ENCODE measurements at places on chromosomes 7 and 10.

- H3K4me3 ChIP-seq = no peak overlapping the region
- H3K36me3 ChIP-seq = no peaks in the 10 kb centered on the region
- H3K27me3 ChIP-seq = peaks cover 14% of the 10 kb centered on the region
Observed at GRCh38 chr10:70694418-70695141, 22.3 kb downstream of the ADAMTS14 start.

- H3K36me3 ChIP-seq = no peaks in the 10 kb centered on the region
- peaks cover 27% of the 10 kb centered on the region for H3K4me1 ChIP-seq
- no peak overlapping the region for H3K4me3 ChIP-seq
- no peak for DNase-seq
Observed at GRCh38 chr10:114780577-114781184, 40.9 kb upstream of the FHIP2A start.

DNA sequence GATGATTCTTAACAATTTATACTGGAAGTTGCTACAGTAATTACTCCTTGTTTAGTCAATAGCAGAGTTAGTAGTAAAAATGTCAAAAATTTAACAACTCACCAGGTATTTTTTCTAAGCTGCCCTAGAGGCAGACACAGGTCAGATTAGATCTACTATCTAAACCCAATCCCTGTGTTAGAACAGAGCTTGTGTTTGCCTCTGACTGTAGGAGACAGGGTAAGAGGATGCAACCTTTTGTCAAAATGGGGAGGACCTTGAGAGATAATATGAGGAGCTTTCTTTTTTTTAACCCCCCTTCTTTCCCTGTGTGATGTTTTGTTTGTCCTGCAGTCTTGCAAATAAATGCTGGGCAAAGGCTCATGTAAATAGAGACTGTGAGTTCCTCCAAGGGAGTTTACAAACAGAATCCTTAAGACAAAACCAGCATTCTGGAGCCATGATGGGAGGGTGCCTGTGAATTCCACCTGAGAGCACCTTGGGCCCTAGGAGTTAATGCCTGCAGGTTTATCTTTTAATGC lies 353.1 kb downstream of the GATA3 start:
- no peak for DNase-seq
- H3K4me3 ChIP-seq = no peak overlapping the region
- H3K27ac ChIP-seq = no peak overlapping the region
- H3K27me3 ChIP-seq = no peaks in the 10 kb centered on the region

- H3K27ac ChIP-seq = no peak overlapping the region
- H3K27me3 ChIP-seq = peaks cover 24% of the 10 kb centered on the region
- no peak for DNase-seq
- H3K4me1 ChIP-seq = no peaks in the 10 kb centered on the region
Observed at GRCh38 chr7:136136906-136137454, 159.8 kb upstream of the MTPN start.

DNA sequence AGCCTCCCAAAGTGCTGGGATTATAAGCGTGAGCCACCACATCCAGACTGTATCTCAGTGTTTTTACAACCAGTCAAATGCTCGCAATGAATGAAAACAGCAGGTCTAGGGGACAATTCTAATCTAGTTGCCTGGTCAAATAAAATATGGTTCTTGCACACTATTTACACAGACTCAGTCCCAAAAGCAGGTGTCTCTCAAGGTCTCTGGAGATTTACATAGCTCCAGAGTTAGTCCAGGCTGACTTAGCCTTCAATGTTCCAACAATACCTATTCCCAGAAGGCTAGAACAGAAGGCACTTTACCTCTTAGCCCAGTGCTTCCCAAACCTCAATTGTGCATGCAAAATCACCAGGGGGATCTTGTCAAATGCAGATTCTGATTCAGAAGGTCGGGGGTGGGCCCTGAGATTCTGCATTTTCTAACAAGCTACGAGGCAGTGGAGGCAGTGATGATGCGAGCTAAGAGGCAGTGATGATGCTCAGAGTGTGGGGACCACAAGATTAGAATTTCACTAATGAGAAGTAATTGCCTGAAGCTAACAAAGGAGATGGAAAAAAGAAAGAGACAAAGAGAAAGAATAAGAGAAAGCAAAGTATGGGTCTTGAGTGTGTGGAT lies 6.4 kb downstream of the KIAA1549 start:
- peaks cover 11% of the 10 kb centered on the region for H3K4me1 ChIP-seq
- H3K27me3 ChIP-seq = no peaks in the 10 kb centered on the region
- DNase-seq = no peak
- no peak overlapping the region for H3K4me3 ChIP-seq
- H3K27ac ChIP-seq = no peak overlapping the region
- no peaks in the 10 kb centered on the region for H3K36me3 ChIP-seq

DNA sequence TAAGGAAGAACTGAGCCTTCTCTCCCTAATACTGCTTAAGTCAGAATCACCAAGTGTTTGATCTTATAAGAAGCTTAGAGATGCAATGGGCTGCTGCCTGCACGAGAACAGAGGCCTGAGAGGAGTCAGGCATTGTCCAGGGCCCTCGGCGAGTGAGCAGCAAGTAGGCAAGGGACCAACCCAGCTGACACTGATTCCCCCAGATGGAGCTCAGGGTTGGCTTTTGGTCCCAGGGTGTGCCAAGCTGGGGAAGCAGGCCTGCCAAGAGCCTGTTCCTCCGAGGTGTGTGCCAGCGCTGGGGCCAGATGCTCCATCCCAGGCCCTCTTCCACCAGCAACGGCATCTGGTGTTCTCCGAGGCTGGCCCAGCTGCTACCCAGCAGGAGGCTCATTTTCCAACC lies 222.0 kb upstream of the ZMIZ1 start:
- no peaks in the 10 kb centered on the region for H3K36me3 ChIP-seq
- H3K27me3 ChIP-seq = peaks cover 7% of the 10 kb centered on the region
- no peaks in the 10 kb centered on the region for H3K4me1 ChIP-seq
- DNase-seq = no peak
- no peak overlapping the region for H3K4me3 ChIP-seq

GRCh38 chr7:151851782-151852181 lies 25.1 kb downstream of the PRKAG2 start:
- DNase-seq = no peak
- H3K27ac ChIP-seq = no peak overlapping the region
- H3K27me3 ChIP-seq = peaks cover 12% of the 10 kb centered on the region
- H3K36me3 ChIP-seq = peaks cover 4% of the 10 kb centered on the region
- H3K4me1 ChIP-seq = peaks cover 6% of the 10 kb centered on the region

DNA sequence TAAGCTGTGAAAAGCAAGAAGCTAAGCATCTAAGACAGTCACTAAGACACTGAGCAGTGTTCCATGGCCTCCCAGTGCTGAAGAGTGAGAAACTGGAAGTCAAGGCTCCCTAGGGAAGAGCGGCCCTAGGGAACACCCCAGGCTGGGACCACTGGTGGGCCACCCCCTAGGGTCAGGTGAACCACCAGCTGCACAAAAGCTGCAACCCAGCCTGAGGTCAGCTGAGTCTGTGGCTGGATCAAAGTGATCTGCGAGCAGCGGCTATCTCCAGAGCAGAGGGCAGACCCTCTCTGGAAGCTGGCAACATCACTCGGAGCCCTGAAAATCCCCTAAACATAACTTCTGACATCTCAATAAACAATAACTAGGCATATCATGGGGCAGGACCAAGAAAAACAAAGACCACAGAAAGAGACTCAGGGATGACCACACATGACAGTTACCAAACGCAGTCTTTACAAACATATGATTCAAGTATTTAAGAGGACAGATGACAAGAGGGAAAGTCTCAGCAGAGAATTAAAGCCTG lies 125.8 kb downstream of the DLG5 start:
- peaks cover 100% of the 10 kb centered on the region for H3K36me3 ChIP-seq
- DNase-seq = no peak
- H3K27me3 ChIP-seq = no peaks in the 10 kb centered on the region
- peaks cover 21% of the 10 kb centered on the region for H3K4me1 ChIP-seq

DNA sequence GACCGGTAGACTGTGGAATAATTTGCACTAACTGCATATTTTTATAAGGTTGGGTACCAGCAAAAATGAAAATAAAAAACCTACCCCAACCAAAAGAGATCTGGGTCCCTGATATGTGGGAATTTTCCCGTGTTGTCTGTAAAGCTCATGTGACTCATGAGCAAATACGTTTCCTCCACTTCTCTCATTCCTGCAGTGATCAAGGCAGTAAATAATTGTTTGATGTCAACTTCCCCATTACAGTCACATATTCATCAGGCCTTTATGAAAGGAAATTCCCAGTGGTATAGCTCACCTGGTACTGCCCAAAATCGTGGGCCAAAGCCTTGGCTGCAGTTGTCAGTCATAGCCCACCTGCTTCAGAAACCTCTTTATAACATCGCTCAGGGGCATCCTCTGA lies 166.0 kb upstream of the ANK3 start:
- no peak overlapping the region for H3K27ac ChIP-seq
- no peaks in the 10 kb centered on the region for H3K27me3 ChIP-seq
- H3K4me3 ChIP-seq = no peak overlapping the region
- H3K4me1 ChIP-seq = no peaks in the 10 kb centered on the region
- H3K36me3 ChIP-seq = no peaks in the 10 kb centered on the region

DNA sequence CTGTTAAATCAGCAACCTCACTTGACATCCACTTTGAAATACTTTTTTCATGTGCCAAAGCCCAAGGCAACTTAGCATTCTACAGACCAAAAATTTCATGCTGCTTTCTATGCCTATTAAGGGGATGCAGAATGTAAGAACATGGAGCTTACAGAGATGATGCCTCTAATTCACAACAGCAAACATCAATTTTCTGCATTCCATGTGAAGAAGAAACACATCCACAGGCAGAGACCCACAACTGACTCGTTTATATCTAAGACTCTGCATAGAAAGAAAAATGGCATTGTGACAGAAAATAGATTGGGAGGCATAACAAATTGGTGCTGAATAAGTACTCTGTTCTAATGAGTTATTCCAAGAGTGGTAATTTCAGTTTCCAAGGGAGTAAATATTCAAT lies 107.6 kb downstream of the SGMS1 start:
- H3K4me1 ChIP-seq = peaks cover 20% of the 10 kb centered on the region
- DNase-seq = no peak
- H3K36me3 ChIP-seq = peaks cover 6% of the 10 kb centered on the region

- no peak for DNase-seq
- H3K27ac ChIP-seq = no peak overlapping the region
- no peaks in the 10 kb centered on the region for H3K27me3 ChIP-seq
Observed at GRCh38 chr7:50421043-50421442, 29.1 kb downstream of the FIGNL1 start.

- DNase-seq = peak; percentile 96
- no peak overlapping the region for H3K4me3 ChIP-seq
- H3K27ac ChIP-seq = no peak overlapping the region
Observed at GRCh38 chr10:86648704-86649427, 5.5 kb upstream of the OPN4 start.

DNA sequence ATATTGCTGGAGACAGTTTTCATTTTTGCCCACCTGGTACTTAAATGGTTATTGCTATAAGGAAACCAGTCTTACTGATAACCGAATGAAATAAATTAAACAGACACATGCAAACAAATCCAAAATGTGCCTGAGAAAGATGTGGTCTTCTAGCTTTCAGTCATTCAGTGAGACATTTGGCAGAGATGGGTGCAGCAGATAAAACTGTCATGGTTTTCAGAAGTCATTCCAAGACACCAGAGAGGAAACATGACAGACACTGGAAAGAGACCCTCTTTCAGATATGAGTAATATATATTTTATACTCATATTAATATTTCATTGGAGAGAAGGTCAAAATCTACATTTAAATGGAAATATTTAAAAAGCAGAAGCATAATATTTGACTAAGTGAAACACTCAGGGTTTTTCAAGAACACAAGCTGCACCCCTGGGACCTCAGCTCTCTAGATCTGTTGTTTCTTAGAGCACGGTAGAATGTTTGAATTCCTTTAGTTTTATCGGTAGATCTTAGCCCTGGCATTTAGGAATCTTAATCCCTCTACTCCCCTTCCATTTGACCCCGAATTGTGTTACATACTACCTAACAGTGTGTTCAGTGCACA lies 246.1 kb downstream of the AUTS2 start:
- no peaks in the 10 kb centered on the region for H3K4me1 ChIP-seq
- no peaks in the 10 kb centered on the region for H3K36me3 ChIP-seq
- no peak overlapping the region for H3K27ac ChIP-seq
- H3K27me3 ChIP-seq = no peaks in the 10 kb centered on the region
- no peak for DNase-seq
- H3K4me3 ChIP-seq = no peak overlapping the region

- no peaks in the 10 kb centered on the region for H3K36me3 ChIP-seq
- peaks cover 16% of the 10 kb centered on the region for H3K4me1 ChIP-seq
- no peak overlapping the region for H3K4me3 ChIP-seq
- H3K27ac ChIP-seq = no peak overlapping the region
- DNase-seq = peak; percentile 45
- H3K27me3 ChIP-seq = no peaks in the 10 kb centered on the region
Observed at GRCh38 chr10:78985973-78986818, 82.6 kb upstream of the ZMIZ1 start.

GRCh38 chr10:106284802-106285587 lies 879.5 kb downstream of the SORCS1 start:
- no peaks in the 10 kb centered on the region for H3K36me3 ChIP-seq
- peak overlapping the region; percentile 63 for H3K27ac ChIP-seq
- H3K27me3 ChIP-seq = no peaks in the 10 kb centered on the region
- peaks cover 20% of the 10 kb centered on the region for H3K4me1 ChIP-seq
- H3K4me3 ChIP-seq = no peak overlapping the region

- H3K27me3 ChIP-seq = no peaks in the 10 kb centered on the region
- no peak for DNase-seq
- H3K36me3 ChIP-seq = no peaks in the 10 kb centered on the region
- H3K4me3 ChIP-seq = no peak overlapping the region
- H3K27ac ChIP-seq = no peak overlapping the region
Observed at GRCh38 chr10:58115218-58116050, 152.3 kb downstream of the IPMK start.

GRCh38 chr7:108525327-108525984 lies 479 bp downstream of the PNPLA8 start:
- peak overlapping the region; percentile 99 for H3K4me3 ChIP-seq
- H3K36me3 ChIP-seq = peaks cover 26% of the 10 kb centered on the region
- peaks cover 49% of the 10 kb centered on the region for H3K4me1 ChIP-seq
- DNase-seq = peak; percentile 84
- H3K27ac ChIP-seq = peak overlapping the region; percentile 99
- no peaks in the 10 kb centered on the region for H3K27me3 ChIP-seq

- H3K4me1 ChIP-seq = peaks cover 29% of the 10 kb centered on the region
- H3K4me3 ChIP-seq = no peak overlapping the region
- H3K27me3 ChIP-seq = no peaks in the 10 kb centered on the region
Observed at GRCh38 chr10:35409094-35409582, 72.8 kb downstream of the CCNY start.

DNA sequence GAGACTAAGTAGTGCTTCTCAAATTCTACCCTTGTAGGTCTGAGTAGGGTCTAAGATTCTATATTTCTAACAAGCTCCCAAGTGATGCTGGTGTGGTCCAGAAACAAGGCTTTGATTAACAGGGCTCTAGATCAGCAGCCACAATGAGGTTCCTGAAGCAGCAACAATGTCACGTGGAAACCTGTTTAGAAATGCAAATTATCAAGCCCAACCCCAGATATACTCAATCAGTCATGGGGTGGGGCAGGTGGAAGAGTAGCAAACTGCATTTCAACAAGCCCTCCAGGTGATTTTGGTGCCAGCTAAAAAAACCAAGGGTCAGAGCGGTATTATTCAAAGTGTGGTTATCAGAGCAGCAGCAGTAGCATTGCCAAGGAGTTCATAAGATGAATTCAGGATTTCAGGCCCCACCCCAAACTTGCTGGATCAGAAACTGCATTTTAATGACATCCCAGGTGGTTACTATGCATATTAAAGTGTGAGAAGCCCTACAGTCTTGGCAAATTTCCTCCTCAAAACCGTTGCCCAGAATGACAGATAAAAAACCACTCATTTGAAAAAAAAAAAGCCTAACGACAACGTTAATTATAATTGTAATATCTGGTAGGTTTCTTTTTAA lies 199.2 kb downstream of the AHR start:
- H3K4me3 ChIP-seq = no peak overlapping the region
- H3K27ac ChIP-seq = no peak overlapping the region
- H3K27me3 ChIP-seq = no peaks in the 10 kb centered on the region
- H3K4me1 ChIP-seq = peaks cover 11% of the 10 kb centered on the region
- no peak for DNase-seq
